Myocyte (in vitro differentiated cells): ENCODE measurements at places on chromosomes 6 and 20.

DNA sequence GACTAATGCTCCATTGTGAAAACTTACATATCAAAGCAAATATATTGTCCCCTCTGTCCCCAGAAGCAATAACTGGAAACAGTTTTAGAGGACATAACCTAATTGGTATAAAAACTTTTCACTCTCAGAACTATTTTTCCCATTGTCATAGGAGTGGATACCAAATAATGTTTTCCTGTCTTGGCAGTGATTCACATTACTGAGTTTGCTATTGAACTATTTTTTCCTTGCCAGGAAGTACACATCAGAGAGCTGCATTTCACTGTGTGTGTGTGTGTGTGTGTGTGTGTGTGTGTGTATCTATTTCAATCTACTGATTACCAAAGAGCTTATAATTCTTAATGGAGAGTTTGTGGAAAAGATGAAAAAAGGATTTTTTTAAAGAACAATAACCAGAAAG is 45.4 kb downstream of the AKAP12 start:
- DNase-seq = peak; percentile 41

- DNase-seq = no peak
These were observed 71.1 kb upstream of the THEMIS start for GRCh38 chr6:127971945-127972391.

- peak; percentile 41 for DNase-seq
These were observed 150.9 kb upstream of the MLIP start for GRCh38 chr6:53960311-53960710.

- DNase-seq = peak; percentile 44
These were observed 51.2 kb upstream of the RNF182 start for GRCh38 chr6:13873288-13874190.

GRCh38 chr6:21098134-21098533 is 495.4 kb upstream of the SOX4 start:
- no peak for DNase-seq

DNA sequence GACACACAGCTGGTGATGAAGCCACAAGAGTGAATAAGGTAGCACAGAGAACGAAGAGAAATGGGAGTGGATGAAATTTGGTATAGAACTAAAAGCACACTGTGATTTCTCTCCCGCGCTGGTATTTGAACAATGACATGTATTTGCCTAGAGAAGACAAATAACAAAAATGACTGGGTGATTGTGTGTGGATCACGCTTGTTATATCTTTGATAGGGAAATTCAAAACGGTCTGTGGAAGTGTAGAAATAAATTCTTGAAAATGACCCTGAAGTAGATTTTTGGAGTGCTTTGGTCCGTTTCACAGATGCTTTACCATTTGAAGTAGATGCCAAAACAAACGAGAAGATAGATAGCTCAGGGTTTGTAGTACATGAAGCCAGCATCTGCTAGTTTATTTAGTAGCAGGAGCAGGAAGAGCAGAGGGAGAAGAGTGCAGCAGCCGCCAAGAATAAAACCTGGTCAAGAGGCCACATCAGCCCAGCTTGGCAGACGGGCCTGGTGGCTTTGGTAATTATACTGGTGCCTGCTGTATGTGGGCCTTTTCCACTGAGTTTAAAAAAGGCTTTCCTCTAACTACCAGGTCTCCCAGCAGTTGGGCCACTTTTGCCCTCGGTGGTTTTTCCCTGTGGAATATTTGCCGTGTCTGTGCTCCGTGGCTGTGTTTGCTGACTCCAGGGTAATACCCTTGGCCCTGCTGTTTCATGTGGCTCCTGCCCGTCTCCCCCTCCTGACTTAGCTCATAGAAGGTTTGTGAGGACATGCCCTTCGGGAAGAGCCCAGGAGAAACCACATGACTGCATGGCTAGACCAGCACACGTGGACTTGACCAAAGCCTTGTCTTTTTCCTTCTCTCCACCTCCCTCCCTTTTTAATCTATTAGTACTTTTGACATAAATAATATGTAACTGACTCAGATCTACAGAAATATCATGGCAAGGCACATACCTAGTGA is 294.0 kb downstream of the SOX4 start:
- peak; percentile 44 for DNase-seq

GRCh38 chr6:137651591-137652335 is 157.6 kb upstream of the OLIG3 start:
- no peak for DNase-seq

- DNase-seq = no peak
These were observed 21.0 kb upstream of the PRELID3B start for GRCh38 chr20:59063358-59064213.

DNA sequence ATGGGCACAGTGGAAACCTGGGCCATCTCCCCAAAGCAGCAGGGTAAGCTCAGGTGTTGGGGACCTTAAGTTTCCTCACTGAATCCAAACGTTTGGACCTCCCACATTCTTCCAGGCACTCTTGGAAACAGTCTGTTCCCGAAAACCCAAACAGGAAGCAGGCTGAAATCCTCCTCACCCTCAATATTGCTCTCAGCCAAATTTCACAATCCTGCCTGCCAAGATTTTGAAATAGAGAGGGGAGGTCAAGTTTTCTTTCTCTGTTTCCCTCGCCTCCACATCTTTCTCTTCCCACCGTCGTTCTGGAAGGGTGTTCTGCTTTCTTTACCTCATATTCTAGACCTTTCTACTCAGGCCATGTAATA is 392.0 kb upstream of the SASH1 start:
- DNase-seq = peak; percentile 37

DNA sequence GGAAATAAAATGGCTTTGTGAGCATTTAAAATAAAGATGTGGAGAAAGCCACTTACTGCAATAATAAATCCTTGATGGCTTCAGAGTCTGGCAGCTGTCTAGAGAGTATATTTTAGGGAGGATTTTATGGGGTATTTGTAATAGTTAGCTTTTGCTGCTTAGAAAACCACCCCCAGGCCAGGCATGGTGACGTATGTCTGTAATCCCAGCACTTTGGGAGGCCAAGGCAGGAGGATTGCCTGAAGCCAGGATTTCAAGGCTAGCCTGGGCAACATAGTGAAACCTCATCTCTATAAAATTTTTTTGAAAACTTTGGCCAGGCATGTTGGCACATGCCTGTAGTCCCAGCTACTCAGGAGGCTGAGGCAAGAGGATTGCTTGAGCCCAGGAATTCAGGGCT is 63.8 kb downstream of the ISM1 start:
- no peak for DNase-seq

- DNase-seq = peak; percentile 81
These were observed 189.5 kb downstream of the IBTK start for GRCh38 chr6:82057846-82058554.

- DNase-seq = peak; percentile 21
These were observed 15.4 kb downstream of the EZR start for GRCh38 chr6:158803733-158804143.

GRCh38 chr6:150199241-150199640 is 56.4 kb downstream of the PPP1R14C start:
- no peak for DNase-seq

GRCh38 chr6:109579361-109579760 is 96.3 kb upstream of the ZBTB24 start:
- DNase-seq = no peak

DNA sequence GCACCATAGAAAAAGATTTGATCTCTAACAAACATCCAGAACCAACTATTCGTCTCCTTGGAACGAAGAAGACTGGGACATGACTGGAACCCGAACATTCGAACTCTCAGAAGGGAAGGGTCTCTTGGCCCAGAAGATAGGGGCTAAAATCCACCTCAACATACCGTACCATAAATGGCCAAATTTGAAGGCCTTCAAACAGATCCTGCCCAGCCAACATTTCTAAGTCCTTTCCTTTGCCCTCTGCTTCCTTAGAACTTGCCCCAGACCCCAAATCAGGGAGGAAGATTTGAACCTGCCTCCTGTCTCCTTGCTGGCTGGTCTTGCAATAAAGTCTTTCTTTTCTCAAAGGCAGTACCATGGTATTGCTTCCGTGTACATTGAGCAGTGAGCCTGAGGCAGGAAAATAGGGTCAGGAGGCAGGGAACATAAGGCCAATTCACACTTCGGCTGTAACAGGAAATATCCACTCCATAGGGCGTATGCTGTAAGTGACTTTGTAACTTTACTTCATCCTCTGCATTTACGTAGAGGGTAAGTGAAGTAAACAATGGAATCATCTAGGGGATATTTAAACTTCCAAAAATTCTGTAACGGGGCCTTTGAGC is 1.8 kb upstream of the PXDC1 start:
- no peak for DNase-seq

DNA sequence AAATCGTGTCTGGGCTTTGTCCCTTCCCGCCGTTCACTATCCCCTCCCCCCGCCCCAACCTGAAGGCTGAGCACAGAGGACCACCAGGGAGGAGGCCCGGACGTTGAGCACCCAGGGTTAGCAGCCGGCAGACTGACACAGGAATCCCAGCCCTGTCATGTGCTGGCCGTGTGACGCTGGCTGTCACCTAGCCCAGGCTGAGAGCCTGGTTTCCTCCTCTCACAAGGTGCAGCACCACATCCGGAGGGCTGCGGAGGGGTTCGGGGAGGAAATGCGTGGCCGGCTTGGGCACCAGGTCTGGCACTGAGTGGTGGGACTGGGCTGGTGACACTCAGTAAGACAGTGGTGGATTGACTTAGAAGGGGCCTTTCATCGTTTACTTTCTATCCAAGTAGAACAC is 4.6 kb upstream of the LSM14B start:
- DNase-seq = no peak

GRCh38 chr20:62984666-62985443 is 21.9 kb downstream of the BHLHE23 start:
- no peak for DNase-seq

- DNase-seq = peak; percentile 97
These were observed 33.7 kb downstream of the PYGB start for GRCh38 chr20:25281541-25281991.

DNA sequence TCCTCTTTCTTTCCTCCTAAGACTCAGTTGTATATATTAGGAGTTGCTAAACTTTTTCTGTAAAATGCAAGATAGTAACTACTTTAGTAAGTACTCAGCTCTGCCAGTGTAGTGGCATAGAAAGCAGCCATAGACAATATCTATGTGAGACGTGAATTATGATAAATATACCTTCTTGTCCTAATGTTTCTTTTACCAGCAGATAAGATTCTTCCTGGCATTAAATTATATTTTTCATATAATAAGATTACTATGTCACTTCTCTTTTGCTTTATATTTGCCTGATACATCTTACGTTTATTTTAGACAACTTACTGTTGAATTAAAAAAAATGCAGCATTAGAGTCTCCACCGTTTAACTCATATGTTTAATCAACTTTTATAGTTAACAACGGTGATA is 51.7 kb downstream of the HDGFL1 start:
- DNase-seq = no peak

DNA sequence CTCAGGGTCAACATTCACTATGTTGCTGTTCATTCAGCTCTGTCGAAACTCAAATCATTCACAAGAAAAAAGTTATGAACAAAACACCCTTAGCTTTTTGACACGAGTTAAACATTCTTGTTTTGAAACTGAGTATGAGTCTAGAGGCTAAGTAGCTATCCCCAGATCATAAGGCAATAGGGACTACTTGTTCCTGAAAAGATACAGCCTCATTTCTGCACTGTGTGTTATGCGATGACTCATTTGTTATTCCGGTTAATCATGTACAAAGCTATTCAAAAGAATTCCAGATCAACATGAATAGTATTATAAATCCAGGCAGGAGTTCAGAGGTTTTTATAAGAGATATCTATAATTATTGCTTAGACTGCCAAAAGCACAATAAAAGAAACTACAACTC is 908.0 kb downstream of the QKI start:
- peak; percentile 60 for DNase-seq

DNA sequence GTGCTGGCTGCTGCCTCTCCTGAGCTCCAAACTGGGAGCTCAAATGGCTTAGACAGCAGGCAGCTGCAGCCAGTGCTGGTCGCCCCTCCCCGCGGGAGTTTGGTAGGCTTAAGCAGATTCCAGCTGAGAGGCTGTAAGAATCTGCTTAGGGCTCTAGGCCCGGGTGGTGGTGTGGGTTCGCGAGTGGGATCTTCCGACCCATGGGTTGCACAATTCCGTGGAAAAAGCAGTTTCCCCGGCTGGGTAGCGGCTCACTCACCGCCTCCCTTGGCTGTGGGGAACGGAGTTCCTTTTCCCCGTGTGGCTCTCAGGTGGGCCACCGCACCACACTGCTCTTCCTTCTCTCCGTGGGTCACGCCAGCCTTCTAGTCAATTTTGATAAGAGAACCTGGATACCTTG is 232.5 kb downstream of the PKHD1 start:
- DNase-seq = peak; percentile 18

GRCh38 chr20:63319164-63320040 is 26.4 kb downstream of the COL20A1 start:
- no peak for DNase-seq

DNA sequence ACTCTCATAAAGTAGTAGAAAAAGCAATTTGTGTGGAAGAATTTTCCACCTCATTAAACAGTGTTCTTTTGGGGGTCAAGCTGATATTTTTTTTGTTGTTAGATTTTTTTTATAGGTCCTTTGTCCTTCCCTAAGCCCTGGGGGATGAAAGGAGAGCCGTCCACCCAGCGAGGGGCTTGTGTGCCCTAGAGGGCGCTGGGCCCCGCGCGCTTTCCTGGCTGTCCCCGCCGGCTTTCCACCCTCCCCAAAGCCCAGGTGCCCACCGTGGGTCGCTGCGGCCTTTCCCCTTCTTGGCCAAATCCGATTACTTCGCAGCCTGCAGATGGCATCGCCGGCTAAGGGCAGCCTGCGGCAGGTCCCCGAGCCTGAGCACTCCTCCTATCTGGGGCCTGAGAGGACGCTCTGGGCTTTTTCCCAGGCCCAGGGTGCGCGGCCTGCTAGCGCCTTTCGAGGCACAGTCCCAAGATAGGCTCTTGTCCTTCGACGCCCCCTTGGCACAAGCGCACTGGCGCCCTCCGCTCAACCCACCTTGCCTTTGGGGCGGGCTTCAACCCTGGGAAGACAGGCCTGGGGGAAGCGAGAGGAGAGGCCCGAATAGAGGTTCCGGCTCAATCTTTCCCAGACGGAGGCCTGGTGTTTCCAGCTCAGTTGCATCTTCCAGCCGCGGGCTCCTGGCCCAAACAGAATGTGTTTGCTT is 33.6 kb downstream of the TFAP2A start:
- DNase-seq = no peak

DNA sequence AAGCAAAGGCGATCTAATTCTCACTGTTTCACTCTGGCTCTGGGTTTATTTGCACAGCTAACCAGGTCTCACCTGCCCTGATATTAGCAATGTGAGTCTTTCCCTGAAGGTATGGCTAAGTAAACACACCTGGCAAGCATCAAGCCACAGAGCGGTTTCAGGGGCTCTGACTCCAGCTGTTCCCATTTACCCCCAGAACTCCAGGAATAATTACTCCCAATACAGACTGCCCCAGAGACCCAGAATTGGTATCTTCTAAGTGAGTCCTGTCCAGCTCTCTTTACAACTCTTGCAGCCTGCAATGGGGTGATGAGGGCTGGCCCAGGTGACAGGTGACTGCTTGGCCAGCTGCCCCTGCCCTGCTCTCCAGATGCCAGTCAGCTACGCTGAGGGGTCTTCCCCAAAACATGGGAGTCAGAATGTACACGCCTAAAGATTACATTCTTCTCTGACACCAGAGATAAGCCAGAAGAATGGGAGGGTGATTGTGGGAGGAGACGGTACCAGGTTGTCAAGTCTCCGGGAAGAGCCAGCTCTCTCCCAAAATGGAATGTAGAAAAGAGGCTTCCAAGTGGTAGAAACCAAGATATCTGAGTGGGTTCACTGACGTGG is 4.9 kb upstream of the LRRN4 start:
- no peak for DNase-seq

- no peak for DNase-seq
These were observed 11.0 kb downstream of the EEF1A1 start for GRCh38 chr6:73509851-73510250.
